ENCODE measurements at places on chromosomes 2 and 18.

DNA sequence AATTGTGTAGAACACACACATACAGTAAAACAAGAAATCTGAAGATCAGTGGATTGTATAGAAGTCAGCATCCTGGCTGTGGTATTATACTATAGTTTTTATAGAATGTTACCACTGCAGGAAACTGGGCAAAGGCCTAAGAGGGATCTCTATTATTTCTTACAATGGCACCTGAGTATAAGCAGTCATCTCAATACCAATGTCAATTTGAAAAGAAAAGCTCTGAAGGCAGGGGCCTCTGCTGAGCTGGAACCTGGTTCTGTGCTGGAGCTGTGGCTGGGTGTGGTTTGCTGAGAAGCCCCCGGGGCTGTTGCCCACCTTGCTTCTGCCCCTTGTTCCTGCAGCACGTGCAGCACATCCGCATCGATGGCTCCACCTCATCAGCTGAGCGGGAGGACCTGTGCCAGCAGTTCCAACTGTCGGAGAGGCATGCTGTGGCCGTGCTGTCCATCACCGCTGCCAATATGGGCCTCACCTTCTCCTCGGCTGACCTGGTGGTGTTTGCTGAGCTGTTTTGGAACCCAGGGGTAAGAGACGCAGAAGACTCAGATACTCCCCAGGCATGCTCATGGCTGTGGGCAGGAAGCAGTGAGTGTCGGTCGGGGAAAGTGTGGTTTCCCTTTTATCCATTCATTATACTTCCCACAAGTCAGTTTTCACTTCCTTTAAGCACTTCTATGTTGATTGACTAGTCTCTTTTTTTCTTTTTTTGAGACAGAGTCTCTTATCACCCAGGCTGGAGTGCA lies 23.5 kb upstream of the RPL37A start:
- no peak for DNase-seq

- no peak for DNase-seq
Observed at GRCh38 chr2:128451084-128452023, 132.7 kb upstream of the HS6ST1 start.

DNA sequence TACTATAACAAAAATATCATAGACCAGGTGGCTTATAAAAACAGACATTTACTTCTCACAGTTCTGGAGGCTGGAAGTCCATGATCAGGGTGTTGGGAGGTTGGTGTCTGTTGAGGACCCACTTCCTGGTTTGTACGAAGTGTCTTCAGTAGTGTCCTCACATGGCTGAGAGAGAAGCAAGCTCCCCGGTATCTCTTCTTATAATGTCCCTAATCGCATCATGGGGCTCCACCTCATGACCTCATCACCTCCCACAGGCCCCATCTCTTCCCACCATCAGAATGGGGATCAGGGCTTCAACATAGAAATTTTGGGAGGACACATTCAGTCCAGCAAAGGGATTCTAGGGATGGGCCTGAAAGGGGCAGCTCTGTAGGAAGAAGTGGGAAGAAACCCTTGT lies 4.8 kb upstream of the NIFK start:
- DNase-seq = no peak

GRCh38 chr2:217776631-217777030 lies 226.2 kb downstream of the TNS1 start:
- DNase-seq = no peak

- DNase-seq = no peak
Observed at GRCh38 chr2:86023366-86023712, 82.3 kb downstream of the POLR1A start.

GRCh38 chr2:27655155-27655951 lies 8.1 kb downstream of the SUPT7L start:
- DNase-seq = no peak

DNA sequence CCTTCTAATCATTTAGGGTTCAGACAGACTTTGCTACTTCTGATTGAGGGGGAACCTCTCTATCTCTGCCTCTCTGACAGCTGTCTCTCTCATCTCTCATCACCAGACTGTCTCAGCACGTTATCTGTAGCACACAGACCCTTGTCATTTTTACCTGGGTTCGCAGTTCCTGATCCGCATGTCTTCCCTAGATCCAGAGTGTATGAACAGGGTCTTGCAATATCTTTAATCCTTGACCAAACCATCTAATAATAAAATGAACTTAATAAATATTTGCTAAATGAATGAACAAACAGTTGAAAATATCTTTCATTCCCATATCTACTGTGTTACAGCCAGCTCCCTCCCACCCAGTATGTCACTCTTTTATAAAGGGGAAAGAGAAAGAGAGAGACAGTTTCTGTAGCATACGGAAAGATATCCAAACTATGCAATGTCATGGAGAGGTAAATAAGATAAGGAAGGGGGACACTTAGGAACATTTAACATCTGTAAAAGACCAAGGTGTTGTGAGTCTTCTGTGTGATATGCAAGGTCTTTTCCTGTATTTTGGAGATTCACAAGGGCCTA lies 507.6 kb downstream of the SUCLG1 start:
- no peak for DNase-seq

GRCh38 chr2:175852879-175853615 lies 149.0 kb downstream of the LNPK start:
- DNase-seq = no peak

- no peak for DNase-seq
Observed at GRCh38 chr2:173415431-173416381, 61.0 kb downstream of the CDCA7 start.

DNA sequence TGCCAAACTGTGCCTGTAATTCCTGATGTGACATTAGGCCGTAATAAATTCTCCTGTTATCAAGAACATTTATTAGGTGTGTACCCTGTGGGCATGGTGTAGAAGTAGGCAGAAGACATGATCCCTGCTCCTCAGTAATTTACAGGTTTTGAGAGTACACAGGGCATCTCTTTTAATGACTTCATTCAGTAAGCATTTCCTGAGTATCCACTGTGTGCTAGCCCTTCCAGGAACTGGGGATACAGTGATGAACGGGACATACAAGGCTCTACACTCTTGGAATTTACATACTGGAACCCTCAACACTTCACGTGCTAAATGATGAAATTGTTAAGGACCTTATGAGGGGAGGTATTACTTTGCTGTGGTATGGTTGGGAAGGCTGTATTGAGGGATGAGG lies 30.2 kb downstream of the DIS3L2 start:
- no peak for DNase-seq

- no peak for DNase-seq
Observed at GRCh38 chr2:76793647-76794334, 728.4 kb downstream of the LRRTM4 start.

DNA sequence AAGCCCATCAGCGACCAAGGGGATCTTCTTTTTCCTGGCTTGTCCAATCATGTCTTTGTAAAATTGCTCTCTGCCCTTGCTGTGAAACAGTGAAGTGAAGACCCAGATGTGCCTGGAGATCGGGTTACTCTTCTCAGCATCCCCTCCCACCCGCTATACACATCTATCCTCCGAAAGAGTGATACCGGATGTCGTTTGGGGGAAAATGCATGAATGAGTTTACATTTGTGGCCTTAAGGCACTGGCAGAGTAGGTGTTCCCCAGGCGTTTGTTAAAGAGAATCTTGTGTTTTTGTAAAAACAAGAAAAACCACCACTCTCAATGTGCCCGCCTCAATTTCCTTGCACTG lies 528.3 kb downstream of the CMPK2 start:
- DNase-seq = no peak

DNA sequence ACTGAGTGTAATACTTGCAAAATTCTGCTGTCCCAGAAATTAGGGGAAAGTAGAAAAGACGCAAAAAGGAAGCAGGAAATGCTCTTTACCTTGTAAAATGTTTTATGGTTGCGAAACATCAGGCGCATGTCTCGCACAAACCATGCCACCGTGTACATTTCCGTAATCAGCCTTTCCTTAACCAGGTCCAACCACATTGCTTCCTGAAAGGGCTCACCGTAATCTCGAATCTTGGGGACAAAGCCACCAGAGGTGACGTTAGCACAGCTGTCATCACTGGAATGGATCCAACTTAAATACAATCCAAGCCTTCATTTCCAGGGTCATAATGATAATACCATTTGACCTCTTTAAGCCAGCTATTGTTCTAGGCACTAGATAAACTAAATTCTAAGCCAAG lies 49.3 kb downstream of the SP110 start:
- DNase-seq = no peak

GRCh38 chr18:49101236-49101635 lies 150.5 kb upstream of the SMAD7 start:
- no peak for DNase-seq

DNA sequence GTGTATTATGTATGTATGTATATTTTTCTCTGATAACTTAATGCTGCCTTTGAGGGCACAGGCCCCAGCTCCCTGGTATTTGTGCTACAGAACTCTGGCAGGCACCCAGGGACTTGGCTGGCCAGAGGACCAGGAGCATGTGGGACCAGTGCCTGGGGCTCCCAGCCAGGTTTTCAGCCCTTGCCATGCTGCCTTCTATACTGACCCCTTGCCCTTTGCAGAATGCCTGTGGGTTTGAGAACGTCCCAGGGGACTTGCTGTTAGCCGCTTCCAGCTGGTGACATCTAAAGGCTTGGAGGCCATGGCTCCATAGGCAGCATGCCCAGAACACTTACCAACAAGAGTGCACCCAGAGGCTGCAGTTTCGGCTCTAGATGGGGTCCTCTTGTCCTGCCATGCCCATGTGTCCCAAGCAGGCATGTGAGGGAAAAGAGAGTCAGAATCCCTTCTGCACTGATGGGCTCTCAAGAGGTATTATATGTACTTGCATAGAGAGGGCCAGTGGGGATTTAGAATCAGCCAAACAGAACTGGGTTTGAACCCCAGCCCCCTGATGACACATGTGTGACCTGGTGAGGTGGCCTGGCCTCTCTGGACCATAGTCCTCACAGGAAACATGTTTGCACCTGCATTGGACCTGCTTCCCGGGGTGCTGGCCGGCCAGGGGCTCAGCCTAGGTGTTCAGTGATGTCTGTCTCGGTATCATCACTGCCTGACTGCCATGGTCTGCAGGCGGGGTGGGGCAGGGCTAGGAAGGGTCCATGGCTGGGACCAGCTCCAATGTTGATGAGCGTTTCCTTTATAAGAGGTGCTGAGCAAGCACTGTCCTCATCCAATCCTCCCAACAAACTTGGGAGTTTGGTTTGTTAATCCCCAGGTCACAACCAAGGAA lies 119.2 kb upstream of the FHL2 start:
- no peak for DNase-seq

GRCh38 chr2:854460-854859 lies 96.2 kb upstream of the SNTG2 start:
- DNase-seq = no peak

DNA sequence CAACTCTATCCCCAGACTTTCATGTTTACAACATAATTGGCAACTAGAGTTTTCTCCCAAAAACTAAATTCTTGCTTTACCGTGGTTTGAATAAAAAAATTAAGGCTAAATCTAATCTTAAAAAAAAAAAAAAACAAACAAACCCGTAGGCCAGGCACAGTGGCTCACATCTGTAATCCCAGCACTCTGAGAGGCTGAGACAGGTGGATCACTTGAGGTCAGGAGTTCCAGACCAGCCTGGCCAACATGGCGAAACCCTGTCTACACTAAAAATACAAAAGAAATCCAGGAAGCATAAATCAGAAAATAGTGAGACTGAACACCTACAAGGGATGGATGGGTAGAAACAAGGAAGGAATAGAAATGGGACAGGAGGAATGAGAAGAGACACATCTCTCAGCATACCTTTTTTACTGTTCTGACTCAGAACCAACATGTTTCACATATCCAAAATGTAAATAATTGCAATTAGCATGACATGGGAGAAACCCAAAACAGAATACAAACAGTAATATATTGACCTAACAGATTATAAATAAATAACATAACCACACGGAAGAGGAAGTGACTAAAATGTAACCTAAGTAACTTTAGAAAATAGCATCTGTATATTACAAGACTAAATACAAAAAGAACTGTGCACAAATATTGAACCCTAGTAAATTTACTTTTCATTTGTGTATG lies 17.5 kb downstream of the MGAT4A start:
- DNase-seq = no peak

- no peak for DNase-seq
Observed at GRCh38 chr2:47078541-47079482, 76.3 kb downstream of the STPG4 start.

DNA sequence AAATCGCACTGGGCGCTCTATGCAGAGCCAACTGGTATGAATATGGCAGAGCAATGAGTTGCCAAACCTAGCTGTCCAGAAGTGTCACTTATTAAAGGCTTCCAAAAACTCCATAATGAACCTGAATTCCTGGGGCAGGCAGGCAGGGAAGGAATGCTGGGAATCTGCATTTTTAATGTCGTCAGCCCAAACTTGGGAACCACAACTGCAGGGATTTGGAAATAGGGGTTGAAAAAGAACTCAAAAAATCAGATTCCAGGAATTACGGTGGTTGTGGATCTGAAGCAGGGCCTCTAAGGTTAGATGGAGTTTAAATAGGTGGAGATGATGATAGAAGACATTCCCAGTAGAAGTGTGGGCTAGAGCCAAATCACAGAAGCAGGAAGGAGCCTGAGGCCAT lies 15.0 kb downstream of the NCKAP5 start:
- DNase-seq = no peak

DNA sequence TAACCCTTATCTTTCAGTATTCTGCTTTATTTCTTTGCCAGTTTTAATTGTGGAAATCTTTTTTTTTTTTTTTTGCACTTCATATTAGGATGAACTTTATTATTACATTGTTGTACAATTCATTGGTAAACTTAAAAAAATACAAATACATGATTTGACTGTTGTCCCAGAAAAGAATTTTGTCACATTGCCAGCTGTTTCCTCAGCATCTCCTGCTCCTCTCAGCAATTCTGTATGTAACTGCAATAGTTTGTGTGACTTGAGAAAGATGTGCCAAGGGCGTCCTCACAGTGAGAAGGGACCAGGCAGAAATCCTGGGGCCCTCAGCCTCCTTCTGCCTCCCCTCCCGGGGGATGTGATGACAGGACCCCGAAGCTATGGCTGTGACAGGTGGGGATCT lies 254.4 kb downstream of the NBAS start:
- DNase-seq = no peak
